ENCODE measurements at places on chromosomes 7 and 10.

DNA sequence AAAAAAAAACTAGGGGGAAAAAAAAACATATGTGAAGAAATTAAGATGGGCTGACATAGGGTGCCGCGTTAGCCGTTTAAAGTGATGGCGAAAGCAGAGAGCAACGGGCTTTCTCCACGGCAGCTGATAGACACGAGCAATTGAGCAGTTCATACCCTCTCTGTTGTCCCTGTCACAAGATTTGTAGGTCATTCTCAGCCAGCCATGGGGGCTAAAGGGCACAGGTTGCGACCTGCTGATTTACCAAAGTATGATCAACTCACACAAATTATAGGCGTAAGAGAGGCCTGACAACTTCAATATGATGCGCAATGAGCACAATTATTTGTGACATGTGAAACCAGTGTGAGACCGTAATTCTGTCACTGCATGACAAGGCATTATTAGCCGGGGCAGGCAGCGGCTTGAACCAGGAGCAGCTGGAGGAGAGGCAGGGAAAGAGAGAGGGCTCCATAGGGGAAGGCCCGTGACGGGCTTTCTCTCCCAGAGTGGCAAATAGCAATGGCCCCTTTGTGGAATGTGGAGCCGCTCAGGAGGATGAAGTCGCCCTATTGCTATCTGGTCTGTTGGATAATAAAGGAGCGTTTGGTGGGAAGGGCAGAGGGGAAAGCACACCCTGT is 195.1 kb upstream of the HABP2 start:
- no peak for DNase-seq

- no peak for DNase-seq
These were observed 14.1 kb downstream of the NRCAM start for GRCh38 chr7:108442039-108442568.

GRCh38 chr10:22606164-22606614 is 108.2 kb downstream of the PIP4K2A start:
- DNase-seq, result no peak

GRCh38 chr7:51949726-51950644 is 633.4 kb upstream of the COBL start:
- no peak for DNase-seq

- no peak for DNase-seq
These were observed 85.4 kb downstream of the ATXN7L1 start for GRCh38 chr7:105790996-105791395.

DNA sequence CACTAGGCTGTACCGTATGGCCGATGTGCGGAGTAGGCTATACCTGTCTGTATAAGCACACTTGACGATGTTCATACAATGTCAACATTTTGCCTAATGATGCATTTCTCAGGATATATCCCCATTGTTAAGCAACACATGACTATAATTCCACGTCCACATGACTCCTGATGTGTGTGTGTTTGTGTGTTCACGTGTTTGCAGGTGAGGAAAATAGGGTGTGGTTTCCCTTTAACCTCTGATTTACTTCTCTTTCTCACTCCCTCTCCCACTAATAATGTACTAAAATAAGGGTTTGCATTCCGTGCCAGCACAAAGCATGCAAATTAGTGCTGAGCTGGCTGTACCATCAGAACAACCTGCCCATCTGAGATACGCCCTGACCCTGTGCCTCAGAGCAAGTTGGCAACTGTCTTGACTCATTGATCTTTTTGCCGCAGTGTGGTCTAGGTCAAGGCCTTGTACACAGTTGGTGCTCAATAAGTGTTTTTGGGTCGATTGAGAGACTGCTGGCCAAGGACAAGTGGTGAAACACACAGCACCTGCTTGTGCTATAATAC is 64.6 kb upstream of the DOCK1 start:
- DNase-seq, result no peak

- no peak for DNase-seq
These were observed 369.4 kb upstream of the IGFBP3 start for GRCh38 chr7:46290374-46291049.

GRCh38 chr7:49670991-49671390 is 102.4 kb upstream of the VWC2 start:
- no peak for DNase-seq

- DNase-seq, result no peak
These were observed 477.2 kb downstream of the GPAM start for GRCh38 chr10:111706331-111706730.

- no peak for DNase-seq
These were observed 191.1 kb downstream of the DOCK4 start for GRCh38 chr7:112015146-112015545.

DNA sequence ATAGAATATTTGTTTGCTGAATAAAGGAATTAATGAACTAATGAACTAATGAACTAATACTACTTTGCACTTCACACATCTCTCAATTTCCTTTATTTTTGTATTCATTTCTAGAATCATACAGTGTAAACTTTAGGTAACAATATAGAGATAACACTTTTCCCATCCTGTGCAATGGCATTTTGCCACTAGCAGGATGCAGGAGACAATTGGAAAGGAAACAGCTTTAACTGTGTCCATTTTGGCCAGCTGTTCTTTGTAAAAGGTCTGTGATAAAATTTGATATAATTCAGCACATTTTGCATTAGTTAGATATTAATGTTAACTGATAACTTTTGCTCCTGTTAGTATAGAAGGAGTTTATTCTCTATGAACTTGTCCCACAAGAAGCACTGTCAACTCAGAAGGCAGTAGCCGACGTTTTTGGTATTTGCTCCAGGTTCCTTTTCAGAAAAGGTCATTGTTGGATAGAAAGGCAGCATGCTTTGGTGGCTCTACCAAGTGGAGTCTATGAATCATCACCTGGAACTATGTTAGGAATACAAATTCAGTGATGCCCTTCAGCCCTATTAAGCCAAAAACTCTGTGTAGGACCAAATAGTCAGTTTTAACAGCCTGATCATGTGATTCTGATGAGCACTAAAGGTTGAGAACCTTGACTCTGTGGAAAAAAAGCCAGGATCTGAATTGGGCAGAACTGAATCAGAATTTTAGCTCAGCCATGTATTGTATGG is 86.6 kb downstream of the NRG3 start:
- no peak for DNase-seq

GRCh38 chr10:129659508-129660268 is 192.6 kb downstream of the MGMT start:
- no peak for DNase-seq

DNA sequence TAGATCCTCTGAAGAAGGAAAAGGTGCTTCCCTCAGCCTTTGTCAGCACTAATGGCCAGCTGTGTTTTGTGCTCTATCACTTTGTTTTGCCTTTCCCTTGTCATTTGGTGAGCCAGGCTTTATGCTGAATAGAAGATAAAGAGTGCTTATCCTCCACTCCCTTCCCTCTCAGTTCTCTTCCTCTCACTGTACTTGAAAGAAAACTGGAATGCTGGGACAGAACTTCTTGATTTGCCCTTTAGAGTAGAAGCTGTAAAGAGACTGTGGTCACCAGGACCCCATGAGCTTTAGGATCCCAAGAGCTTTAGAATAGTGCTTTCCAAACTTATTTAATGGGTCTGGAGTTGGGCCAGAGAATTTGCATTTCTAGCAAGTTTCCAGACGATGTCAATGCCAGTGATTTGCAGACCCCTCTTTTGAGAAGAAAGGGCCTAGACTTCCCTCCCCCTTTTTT is 81.4 kb downstream of the LRRC4 start:
- no peak for DNase-seq

GRCh38 chr10:127375461-127375860 is 173.6 kb upstream of the NPS start:
- no peak for DNase-seq

GRCh38 chr7:79008786-79009185 is 444.7 kb downstream of the MAGI2 start:
- no peak for DNase-seq

DNA sequence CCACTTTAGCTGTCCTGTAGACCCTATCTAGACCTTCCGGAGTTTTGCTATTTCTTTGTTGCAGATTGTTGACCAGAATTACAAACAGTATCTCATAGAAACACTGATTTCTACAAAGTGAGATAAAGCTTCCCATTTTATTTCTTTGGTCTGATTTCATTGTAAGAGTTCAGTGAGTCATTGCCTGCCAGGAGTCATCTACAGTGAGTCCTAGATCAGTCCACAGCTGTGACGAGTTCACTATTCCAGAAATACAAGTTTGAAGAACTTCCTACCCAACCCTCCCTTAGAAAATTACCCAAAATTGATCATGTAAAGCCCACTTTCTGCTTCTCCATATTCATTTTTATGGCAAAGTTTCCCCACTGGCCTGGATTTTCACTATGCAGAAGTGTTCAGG is 905.5 kb downstream of the CNTNAP2 start:
- no peak for DNase-seq

DNA sequence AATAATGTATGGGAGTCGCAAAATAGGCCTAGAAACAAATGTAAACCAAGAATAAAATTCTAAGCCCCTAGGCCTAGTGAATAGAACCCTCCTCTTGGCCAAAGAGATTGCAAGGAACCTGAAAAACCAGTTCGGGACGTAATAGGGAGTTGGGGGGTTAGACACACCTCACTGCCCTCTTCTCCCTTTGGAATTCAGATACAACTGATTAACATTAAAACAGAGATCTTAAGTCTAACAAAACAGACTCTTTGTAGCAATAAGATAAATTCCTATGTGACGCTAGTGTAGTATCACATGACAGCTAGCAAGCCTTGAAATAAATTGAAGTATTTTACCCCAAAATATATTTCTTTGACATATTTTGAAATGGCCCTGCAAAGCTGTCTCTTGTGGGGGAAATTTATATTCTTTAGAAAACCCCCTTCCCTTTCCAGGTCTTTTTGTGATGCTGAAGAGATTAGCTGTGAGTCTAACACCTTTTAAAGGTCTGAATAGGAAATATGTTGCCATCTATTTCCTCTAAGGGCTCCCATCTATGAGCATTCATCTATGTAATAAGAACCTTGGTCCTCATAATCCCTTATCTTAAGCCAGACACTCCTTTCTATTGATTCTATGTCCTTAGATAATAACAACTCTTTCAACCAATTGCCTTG is 623.4 kb upstream of the NRG3 start:
- no peak for DNase-seq

DNA sequence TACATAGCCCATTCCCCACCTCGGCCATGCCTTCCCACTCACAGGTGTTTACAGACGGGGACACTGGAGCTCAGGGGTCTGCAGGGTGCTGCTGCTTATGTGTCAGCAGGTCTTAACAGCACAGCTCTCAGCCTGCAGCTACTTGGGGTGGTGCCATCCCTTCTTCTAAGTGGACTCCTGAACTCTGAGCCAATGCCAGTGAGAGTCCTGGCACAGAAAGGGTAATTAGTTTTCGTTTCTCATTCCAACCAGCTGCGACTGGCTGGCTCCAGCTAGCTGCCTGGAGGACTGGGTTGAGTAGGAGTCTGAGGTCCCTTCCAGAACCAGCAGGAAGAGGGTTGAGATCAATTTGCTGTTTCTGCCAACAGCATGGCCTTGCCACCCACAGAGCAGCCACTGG is 88.3 kb upstream of the AGK start:
- no peak for DNase-seq

DNA sequence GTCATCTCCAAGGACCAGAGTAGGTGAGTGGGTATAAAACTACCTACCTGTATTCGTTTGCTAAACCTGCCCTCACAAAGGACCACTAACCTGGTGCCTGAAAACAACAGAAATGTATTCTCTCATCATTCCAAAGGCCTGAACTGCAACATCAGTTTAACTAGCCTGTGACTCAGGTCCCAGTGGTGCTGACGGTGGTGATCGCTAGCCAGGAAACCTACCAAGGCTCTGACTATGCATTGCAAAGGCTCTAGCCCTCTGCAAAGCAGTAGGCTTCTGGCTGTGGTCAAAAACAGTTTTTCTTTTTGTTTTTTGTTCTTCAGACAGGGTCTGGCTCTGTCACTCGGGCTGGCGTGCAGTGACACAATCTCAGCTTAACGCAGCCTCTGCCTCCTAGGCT is 107.5 kb downstream of the NPTX2 start:
- DNase-seq, result no peak

DNA sequence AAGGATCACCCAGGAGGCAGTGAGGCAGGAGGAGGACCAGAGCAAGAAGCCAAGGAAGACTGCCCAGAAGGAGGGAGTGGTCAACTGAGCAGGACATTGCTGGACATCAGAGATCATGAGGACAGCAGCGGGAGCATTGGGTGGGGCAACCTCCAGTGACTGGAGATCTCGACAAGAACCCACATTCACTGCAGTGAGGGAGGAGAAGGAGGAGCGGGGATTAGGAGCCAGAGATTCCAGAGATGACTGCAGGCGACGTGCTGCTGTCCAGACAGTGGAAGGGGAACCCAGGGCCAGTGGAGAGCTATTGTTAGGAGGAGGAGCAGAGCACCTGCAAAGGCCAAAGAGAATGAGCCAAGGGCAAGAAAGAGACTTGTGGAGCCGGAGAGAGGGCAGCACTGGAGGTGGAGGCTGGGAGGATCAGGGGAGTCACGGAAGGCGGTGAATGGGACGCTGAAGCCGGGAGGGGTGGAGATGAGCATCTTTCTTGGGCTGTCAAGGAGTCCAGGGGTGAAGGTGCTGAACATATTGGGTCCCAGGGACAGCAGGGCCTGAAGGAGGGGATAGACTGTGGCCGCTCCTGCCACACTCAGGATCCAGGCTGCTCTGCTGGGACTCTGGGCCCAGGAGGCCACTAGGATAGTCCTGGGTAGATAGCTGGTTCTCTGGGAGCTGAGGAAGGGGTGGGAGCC is 140.1 kb upstream of the UNC5B start:
- DNase-seq, result no peak

DNA sequence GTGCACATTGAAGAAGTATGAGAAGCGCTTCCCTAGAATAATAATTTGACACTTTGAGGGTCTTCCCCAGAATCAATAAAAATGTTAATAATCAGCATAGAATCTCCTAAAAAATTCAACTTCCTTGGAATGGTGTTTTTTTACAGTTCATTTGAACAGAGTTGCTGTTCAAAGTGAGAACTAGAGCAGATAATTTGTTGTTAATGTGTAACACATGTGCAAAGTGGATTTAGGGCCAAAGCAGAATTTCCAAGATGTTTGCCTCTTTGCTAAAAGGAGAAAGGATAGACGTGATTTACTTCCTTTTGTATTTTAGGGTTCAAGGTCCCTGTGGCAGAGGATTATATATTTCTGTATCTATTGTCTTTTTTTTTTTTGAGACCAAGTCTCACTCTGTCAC is 73.8 kb downstream of the ZNF277 start:
- DNase-seq, result no peak

- peak; percentile 64 for DNase-seq
These were observed 49.5 kb downstream of the NEURL1 start for GRCh38 chr10:103542764-103543616.

- DNase-seq, result no peak
These were observed 1.3 kb upstream of the RASSF4 start for GRCh38 chr10:44958196-44958897.

- no peak for DNase-seq
These were observed 18.2 kb downstream of the CYP17A1 start for GRCh38 chr10:102819054-102819453.
